ENCODE measurements at places on chromosomes 4 and X. TPM values are rescaled to one million over a fixed set of nuclear protein-coding genes. Genes with fewer than 3 reads are reported as not detected.
A peak's percentile ranks its signal among the peaks of the same experiment; 100 is the strongest.

DNA sequence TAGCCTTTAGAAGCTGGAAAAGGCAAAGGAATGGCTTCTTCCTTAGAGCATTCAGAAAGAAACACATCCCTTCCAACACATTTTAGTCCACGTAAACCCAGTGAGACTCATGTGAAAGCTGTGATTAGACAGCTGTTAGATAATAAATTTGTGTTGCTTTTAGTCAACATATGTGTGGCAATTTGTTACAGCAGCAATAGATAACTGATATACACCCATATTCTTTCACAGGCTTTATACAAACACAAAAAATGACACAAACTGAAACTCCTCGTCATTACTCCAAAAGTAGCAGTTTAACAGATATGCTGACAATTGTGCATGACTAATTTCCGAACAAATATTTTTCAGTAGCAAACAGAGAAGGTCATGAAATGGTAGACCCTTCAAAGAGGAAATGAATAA is 65.3 kb downstream of the ANTXR2 start:
- no peak for DNase-seq

KCNE5 gene
- total RNA-seq: 0.57 TPM

DNA sequence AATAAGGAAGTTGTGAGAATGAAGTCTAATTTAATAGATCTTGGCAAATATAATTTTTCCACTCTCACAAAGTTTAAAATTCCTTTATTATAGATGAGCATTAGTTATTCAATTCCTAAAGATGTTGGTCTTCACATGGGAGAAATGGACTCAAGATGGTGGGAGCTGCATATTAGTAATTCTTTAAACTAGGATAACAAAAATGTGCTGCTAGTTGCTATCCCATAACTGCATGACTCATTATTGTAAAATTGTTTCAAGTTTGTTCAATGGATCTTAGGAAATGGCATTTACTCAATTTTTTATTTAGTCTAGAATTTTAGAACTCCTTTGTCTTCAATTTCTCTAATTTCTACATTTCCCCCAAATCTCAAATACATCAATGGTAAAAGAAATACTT is 155.8 kb downstream of the ATP10D start:
- DNase-seq: peak; percentile 2

DNA sequence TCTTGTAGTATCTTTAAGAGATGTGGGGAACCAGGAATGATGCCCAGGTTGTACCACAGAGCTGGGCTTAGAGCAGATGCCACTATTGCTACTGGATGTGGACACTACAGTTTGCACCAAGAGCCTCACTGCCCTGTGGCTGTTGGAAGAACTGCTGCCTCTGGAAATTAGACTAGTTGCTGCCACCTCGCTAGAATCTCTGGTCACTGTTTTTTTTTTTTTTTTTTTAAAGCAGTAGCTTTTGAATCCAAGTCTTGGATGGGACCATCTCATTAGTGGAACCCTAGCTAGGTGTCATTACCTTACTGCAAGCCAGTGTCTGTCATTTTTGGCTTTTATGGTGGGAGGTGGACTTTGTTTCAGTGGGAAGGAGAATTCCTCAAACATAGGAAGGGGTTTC is 105.5 kb downstream of the ARHGAP10 start:
- DNase-seq: peak; percentile 52

ARMCX6 gene
- total RNA-seq: 78.7 TPM

SPANXN3 gene
- not detected for total RNA-seq

RADX gene
- 0.36 TPM for total RNA-seq

IRAK1 gene
- total RNA-seq: 138 TPM

GRCh38 chr4:3036131-3036952 is 38.0 kb downstream of the HTT-AS start:
- DNase-seq: no peak

HTRA3 gene
- 4.8 TPM for total RNA-seq

GRCh38 chrX:132092439-132093065 is 35.3 kb downstream of the FRMD7 start:
- DNase-seq: peak; percentile 46

DNA sequence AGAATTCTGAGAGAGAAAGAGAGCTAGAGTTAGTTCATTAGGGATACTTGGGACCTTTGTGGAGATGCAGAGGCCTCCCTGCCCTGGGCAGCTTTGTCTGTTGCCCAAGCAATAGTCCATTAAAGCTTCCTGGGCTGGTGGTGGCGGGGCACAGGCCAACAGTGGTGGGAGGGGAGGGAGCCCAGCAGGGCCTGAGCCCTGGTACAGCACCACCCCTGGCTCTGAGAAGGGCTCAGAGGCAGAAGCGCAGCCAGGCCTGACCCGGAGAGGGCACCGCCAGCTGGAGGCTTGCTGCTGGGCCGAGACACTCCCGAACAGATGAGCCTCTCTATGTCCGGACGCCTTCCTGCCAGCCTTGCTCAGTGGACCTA is 65.3 kb downstream of the EFNB1 start:
- DNase-seq: no peak

GRCh38 chrX:17372052-17372451 is 2.9 kb upstream of the NHS start:
- no peak for DNase-seq

- DNase-seq: no peak
These were observed 11.3 kb upstream of the SMARCA5 start for GRCh38 chr4:143502231-143502630.

FDCSP gene
- total RNA-seq: not detected

MAML3 gene
- 1.6 TPM for total RNA-seq
